Heart left ventricle (tissue), 16 donors: ENCODE measurements at places on chromosomes 6 and 20.

DNA sequence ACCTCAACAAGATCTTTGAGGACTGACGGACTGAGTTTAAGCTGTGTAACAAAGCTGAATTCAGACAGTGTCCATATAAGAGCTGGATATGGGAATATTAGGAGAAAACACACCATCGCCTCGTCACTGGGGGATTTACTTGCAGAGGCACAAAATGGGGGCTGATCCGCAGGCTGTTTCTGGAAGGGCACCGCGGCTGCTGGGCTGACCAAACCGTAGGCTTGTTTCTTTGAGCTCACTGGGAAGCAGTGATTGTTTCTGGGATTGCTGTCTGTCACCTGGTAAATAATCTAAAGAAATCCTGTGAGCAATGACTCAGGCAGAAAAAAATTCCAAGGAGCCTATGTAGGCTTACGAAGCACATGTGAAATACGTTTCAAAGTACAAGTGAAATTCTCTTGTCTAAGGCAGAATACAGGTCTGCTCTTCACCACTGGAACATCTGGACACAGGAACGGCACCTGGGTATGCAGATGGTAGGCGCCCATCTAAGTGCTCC is 63.9 kb upstream of the MPC1 start:
- DNase-seq: no peak

DNA sequence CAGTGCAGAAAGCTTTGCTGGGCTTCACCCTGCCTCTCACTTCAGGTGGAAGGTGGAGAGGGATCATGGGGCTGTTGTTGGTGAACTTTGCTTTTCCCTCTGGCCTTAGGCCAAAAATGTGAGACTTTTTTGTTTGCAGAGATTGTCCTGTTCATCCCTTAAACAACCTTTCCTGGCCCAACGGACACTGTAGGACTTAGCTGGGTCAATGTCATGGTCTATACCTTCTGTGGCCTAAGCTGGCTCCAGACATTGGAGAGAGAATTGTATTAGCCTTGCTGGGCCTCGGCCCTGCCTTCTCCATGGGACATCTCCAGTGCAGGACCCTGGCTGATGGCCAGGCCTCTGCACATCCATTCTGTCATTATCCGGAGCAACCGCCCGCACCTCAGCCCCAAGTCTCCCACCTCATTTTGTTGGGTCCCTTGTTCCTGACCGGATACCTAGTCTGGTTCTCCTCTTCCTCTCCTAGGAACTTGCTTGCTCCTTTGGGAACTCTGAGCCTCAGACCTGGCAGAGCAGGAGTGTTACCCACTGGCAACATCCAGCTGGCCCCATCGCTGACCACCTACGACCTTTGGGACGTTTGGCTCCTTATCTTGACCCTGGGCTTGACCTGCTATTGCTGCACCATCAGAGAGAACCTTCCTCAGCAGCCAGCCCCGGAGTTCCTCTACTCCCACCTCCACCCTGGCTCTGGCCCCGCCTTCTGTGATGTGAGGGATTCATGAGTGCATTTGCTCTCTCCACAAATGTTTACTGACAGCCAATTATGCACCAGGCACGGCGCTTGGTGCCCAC is 128.2 kb downstream of the BANF2 start:
- DNase-seq: no peak

- DNase-seq: no peak
Measured at GRCh38 chr20:54774426-54774825, 299.0 kb downstream of the DOK5 start.

DNA sequence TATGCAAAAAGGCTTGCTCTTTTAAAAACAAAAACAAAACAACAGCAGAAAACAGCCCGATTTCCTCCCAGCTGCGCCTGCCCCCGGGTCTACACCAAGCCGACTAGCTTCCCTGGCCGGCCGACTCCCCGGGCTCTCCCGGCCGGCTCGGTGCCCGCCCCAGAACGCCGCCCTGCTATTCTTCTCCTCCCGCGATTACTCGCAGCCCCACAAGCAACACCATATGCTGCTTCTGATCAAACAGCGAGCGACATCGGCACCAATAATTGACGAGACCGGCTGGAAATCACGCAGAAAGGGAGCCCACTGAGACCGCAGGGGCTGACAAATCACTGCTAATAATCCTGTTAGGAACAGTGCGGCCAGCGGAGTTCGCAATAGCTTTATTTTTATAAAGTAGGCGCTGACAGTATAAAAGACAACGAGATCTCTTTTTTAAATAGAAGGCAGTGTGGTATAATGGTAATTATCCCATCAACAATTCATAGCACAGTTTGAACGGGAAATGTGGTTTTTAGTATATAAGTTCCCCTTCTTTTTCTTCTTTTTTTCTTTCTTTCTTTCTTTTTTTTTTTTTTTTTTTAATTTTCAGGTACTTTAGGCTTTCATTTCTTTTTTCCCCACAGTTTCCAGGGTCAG is 3.3 kb downstream of the SIM1 start:
- no peak for DNase-seq

DNA sequence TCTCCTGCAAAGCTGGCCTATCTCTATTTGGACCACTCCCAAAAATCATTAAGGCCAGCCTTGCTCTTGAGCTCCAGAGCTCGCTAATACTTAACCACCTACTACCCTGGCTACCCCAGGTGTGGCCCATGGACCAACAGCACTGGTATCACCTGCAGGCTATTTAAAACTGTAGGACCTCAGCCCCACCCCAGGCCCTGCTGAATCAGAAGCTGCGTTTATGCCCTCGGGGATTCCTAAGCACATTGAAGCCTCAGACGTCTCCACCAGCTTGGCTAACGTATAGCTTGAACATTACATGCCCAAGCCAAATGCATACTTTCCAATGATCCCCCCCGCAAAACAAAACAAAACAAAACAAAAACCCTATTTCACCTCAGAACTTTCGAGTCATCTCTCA is 19.7 kb upstream of the SPAG4 start:
- no peak for DNase-seq

- DNase-seq: no peak
Measured at GRCh38 chr20:13784271-13784892, 337 bp downstream of the ESF1 start.

GRCh38 chr20:7850775-7851490 is 89.3 kb downstream of the HAO1 start:
- no peak for DNase-seq

GRCh38 chr6:1814279-1814678 is 204.6 kb downstream of the FOXC1 start:
- DNase-seq: no peak

- no peak for DNase-seq
Measured at GRCh38 chr6:73368675-73369074, 1.0 kb downstream of the OOEP start.

- DNase-seq: no peak
Measured at GRCh38 chr6:142307963-142308748, 6.3 kb downstream of the ADGRG6 start.

GRCh38 chr20:49979030-49979832 is 3.5 kb upstream of the SNAI1 start:
- DNase-seq: peak; percentile 52

DNA sequence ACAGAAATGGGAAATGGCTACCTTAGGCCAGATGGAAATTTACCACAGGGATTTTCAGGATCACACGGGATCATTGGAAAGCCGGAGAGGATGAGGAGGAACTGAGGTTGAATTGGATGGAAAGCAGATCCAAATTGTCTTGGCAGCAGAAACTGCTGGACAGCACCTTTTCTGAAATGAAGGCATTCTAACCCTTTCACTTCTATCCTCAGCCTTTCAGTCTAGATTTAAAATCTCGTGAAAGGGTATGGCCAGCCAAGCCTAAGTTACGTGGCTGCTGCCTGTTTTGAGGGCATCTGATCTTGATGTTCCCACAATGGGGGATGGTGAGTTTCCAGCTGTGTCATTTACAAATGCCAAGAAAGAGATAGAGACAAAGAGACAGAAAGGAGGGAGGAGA is 358.2 kb downstream of the KIF16B start:
- no peak for DNase-seq

- no peak for DNase-seq
Measured at GRCh38 chr20:53298911-53299310, 294.7 kb downstream of the ZNF217 start.

GRCh38 chr6:39087197-39087596 is 27.8 kb downstream of the SAYSD1 start:
- DNase-seq: no peak

DNA sequence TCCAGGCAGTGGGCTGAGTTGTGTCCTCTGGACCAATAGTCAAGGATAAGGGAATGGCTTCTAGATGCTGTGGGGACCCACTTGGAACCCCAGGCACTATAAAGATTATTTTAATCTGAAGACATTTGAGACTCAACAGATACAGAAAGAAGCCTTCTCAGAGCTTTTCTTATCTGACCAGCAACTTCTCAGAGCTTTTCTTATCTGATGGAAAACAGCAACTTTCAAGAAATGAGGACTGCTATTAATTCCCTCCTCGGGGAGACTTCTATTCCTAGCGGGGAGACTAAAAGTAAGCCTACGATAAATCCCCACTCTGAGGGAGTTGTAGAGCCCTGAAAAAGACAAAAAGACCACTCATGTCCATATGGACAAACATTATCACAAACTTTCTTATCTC is 160.5 kb downstream of the RNASET2 start:
- DNase-seq: no peak

GRCh38 chr20:44031001-44031574 is 116.4 kb downstream of the TOX2 start:
- no peak for DNase-seq

- DNase-seq: no peak
Measured at GRCh38 chr20:33034901-33035492, 3.5 kb downstream of the BPIFB6 start.

- DNase-seq: no peak
Measured at GRCh38 chr6:166752097-166752496, 125.0 kb upstream of the RPS6KA2 start.

- no peak for DNase-seq
Measured at GRCh38 chr6:139605350-139605749, 230.9 kb upstream of the CITED2 start.

DNA sequence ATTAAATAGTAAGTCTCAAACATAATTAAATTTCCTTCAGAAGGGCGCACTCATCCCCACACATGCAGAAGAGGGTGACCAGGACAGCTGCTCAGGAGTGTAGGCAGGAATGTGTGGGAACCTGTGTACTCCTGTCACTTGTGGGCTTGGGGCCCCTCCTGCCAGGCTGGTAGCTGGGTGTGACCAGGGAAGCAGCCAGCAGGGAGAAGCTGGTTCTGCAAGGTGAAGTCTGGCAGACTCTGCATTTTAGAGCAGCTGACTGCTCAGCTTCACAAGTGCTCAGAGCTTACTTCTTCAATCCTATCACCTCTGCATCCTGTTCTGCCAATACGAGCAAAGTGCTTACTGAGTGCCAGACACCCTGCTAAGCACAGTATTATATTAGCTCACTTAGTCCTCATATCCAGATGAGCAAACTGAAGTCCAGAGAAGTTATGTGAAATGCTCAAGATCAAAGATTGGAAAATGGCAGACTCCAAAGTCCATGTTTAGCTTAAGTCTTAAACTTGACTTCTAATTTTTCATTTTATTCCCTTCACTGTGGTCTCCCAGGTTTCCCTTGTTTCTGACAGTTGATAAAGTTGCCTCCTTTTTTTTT is 27.9 kb downstream of the ELMO2 start:
- no peak for DNase-seq

GRCh38 chr20:61360296-61360695 is 108.2 kb downstream of the CDH4 start:
- DNase-seq: no peak

- DNase-seq: no peak
Measured at GRCh38 chr6:112752791-112753190, 405.7 kb downstream of the RFPL4B start.

GRCh38 chr6:107144014-107144413 is 28.7 kb upstream of the BEND3 start:
- DNase-seq: no peak

DNA sequence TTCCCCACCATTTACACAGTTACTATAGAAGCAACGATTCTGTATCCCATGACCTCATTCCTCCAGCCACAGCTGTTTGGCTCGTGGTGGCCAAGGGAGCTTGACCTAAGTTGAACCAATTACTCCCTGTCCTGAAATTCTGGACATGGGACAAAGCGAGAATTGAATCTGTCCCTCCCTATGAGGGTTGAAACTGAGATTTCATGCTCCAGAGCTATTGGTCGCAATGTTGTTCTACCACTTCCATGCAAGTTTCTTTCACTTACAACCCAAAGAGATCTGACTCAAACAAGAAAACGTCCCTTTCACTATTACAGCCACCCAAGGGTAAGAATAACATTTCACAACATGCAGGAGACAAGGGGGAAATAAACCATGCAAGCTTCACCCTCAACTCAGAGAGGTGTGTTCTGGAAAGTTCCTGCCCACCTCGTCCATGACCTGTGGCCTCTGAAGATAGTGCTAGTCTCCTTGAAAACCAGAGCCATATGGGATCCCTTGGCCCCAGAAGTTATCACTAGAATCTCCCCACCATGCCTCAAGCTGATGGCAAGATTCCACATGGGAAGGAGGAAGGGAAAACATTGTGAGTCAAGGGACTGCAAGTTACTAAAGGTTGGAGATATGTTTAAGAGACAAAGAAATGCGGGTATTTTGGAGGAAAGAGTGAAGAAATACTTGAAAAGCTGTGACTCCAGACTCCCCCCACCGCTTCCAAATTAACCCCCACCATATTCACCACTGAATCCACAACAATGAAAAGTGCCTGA is 74.5 kb upstream of the SRSF6 start:
- DNase-seq: no peak

GRCh38 chr6:31498748-31499147 is 803 bp downstream of the MICB start:
- DNase-seq: no peak

GRCh38 chr6:13098793-13099570 is 229.4 kb downstream of the TBC1D7 start:
- no peak for DNase-seq

DNA sequence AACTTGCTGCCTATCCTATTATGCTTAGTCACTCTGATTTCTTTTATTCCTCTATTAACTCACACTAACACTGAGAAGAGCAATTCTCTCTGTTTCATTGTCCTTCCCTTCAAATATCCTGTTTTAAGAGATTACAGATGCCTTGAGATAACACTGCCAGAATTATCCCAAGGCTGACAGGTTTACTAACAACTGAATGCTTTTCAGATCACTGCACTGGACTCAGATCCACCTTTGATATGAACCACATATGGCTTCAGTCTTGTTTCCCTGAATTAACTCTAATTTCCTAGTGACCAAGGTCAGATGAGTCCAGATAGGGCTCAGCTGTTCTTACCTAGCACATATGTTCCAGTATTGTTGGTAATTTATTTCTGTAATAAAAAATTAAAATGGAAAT is 633.1 kb downstream of the GRIK2 start:
- no peak for DNase-seq

DNA sequence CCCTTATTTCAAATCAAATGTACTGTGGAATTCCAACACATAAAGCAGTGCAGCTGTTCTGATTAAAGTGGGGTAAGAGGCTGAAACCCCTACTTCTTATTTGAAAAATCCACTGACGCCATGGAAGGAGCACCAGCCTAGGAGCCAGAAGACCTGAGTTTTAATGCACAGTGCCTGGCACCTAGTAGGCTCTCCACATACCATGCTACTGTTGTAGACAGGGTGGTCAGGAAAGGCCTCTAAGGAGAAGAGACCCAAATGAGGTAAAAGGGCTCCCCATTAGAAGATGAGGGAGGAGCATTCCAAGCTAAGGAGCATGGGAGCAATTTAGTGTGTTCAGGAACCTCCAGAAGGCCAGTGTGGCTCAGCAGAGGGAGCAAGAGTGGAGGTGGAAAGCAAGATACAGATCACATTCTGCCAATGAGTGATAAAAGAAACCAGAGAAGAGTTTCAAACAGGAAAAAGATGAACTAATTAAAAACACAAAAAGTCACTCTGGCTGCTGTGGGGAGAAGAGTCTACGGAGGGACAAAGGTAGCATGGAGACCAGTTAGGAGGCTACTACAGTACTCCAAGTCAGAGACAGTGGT is 11.8 kb upstream of the ZNF76 start:
- DNase-seq: no peak
